ENCODE measurements at places on chromosomes 5 and 9.

DNA sequence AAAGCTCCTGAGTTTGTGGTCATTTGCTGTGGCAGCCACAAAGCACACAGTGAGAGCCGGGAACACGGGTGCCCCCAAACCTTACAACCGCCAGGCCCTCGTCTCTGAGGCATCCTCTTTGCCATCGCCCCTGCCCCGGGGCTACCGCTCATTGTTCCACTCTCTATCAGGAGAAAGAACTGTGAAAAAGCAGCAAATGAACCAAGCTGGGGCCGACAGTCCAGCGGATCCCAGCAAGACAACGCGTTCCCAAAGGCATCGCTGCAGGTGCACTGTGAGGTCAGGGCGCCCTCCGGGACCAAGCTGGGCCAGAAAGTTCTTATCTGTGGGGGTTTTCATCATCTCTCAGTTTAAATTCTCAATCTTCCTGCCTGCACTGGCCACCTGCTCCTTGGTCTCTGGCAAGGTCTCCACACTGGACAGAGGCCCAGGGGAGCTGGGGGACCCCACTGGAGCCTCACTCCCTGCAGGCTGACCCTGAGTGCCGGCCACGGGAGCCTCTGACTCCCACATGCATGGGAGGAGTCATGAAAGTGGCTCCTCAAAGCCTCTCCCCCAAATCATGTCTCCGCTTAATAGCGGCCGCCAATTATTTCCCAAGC is 32.1 kb downstream of the VAV2 start:
- no peak for DNase-seq

DNA sequence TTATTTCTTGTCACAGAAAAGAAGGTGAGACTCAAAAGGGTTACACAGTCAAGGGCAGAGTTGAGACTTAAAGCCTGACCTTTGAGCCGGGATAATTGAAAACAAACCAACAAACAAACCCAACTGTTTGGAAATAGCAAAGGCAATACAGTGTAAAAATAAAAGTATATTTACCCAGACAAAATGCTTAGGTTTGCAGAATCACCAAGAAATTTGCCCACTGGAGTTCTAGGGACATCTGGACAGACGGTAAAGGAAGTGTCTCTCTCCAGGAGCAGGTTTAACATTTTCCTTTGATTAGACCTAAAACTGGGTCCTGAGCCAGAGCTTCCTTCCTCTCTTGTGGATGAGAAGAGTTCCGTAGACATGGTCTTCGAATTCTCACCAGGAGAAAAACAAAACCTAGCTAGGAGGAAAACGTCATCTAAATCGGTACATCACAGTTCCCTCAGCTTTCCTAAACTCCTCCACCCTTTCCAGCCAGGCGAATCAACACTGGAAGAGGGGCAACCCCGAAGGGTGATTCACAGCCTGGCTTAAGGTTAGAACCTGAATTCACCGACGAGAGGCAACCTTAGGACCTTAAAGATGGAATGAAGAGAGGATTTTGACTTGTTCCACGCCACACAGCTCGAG is 673 bp downstream of the CDC25C start:
- DNase-seq, result no peak

DNA sequence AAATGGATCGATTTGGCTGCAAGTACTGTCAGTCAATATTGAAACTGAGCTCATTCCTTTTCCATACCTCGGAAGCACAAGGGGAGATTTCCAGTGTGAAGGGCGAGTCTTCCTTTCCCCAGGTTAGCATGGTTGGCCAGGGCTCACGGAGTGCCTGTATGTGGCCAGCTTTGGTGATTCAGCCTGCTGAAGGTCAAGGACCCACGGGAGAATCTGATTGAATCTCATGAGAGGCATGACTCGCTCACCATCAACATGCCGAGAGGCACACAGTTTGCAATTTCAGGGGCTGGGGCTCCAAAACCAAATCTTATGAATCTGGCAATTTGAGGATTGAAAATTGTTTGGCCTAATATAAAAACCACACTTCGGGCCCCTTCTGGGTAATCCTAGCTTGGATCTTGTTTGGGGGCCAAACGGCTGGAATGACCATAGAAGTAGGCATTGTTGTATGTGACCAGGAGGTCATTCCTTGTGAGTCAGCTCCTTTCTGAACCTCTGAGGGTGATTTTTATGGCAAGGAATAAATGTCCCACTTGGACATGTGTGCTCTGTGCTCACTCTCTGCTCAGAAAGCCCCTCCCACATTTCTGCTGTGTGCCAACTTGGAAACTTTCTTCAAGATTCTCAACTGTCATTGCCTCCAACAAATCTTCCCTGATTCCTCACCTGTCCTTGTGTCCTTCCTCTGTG is 69.8 kb downstream of the DOCK2 start:
- DNase-seq, result no peak

DNA sequence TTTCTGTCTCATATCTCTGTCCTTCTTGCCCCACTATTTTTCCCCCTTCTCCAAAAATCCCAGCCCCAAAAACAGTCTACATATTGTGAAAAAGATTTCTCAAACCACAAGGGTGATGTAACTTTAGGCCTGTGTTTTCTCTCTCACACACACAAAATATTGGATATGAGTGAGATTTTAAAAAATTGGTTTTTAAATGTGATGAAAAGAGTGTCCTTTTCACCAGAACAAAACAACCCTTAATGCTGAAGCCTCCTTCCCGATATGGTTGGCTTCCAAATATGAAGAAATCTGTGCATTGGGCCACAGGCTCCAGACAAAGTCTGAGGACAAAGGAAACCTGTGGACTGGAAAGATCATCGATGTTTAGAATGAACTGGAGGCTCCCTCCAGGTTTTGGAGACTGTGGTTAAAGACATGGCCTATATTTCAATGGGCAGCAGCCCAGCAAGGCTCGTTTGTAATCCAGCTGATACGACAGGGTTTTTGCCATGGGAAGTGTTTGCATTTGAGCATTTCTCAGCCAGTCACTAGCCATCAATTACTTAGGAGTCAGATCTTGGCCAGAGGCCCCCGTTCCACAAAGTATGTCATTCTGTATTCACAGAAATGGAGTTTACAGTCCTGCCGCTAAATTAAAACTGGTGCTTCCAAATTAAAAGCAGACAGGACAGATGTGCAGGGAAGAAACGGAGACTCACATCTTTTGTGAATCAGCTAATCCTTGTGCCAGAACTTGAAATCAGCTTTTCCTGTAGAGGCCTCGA is 546.3 kb downstream of the EBF1 start:
- no peak for DNase-seq

- peak; percentile 18 for DNase-seq
Measured at GRCh38 chr9:129287619-129288305, 109.7 kb upstream of the IER5L start.

DNA sequence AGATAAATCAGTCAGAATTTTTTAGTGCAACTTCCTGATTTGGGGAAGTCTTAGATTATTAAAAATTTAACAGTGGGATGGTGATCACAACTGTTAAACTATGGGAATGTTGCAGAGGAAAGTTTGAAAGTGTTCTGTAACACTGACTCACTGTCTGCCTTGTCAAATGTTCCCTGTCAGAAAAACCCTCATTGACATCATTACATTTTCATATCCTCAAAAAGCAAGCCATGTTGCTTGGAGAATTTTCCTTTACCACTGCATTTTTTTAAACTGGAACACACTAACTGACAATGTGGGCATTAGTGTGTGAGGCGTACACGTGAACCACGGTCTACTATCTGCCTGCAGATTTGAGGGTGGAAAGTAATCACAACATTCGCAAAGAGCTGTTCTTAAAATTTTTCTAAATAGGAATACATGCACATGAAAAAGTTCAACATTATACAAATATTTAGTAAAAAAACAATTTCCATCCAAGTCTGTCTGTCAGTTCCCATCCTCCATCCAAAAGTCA is 28.6 kb upstream of the IL7R start:
- DNase-seq, result no peak

- no peak for DNase-seq
Measured at GRCh38 chr9:101408374-101409078, 9.9 kb downstream of the ZNF189 start.

- DNase-seq, result no peak
Measured at GRCh38 chr9:8725635-8726034, 926.1 kb upstream of the DMAC1 start.

GRCh38 chr5:118257066-118257465 is 731.3 kb downstream of the DTWD2 start:
- DNase-seq, result no peak
